ENCODE measurements at places on chromosomes 6 and 20.

GRCh38 chr6:90186637-90187371 lies 109.8 kb downstream of the BACH2 start:
- DNase-seq, result no peak

- peak; percentile 15 for DNase-seq
These were observed 131.8 kb upstream of the PROKR2 start for GRCh38 chr20:5448449-5449118.

DNA sequence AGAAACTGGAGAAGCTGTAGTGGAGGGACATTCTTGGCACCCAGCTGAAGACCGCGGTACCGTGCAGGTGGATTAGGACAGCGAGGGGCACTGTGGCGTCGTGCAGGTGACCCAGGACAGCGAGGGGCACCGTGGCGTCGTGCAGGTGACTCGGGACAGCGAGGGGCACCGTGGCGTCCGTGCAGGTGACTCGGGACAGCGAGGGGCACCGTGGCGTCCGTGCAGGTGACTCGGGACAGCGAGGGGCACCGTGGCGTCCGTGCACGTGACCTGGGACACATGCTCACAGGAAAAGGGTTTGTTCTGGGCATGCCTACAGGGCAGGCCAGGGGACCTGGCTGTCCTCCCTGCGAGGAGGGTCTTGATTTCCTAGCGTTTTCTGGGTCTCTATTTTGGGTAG lies 29.2 kb upstream of the SMOC2 start:
- DNase-seq, result no peak

DNA sequence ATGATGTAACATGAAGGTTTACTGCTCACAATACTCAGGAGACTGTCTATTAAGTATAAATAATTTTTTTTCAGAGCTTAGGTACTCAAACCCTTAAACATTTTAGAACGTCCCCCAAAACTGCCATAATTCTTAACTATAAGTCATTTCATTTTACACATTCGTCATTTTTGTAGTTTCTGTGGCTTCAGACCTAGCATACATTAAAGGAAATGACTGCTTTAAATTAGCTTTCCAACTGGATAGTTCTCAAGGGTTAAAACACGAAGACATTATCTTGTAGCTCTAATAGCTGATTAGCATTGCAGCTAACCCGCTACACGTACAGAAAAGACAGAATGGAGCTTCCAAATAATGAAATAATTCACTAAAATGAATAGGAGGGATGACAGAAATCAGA lies 24.9 kb upstream of the PLN start:
- no peak for DNase-seq

DNA sequence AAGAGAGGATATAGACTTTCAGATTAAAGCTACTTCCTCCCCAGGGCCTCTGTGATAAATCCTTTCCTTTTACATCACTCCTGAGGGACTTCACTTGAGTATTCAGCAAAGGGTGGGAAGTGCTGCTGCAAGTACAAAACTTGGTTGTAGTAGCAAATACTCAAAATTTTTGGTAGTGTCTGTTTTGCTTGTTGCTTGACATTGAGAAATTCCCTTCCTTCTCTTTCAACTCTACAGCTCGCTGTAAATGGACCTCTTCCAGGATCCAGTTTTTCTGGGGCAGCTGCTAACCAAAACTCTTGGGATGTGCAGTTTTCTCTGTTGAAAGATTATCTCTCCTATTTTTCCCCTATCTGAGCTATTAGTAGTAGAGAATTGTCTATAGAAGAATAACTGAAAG lies 472.0 kb downstream of the CD109 start:
- no peak for DNase-seq

GRCh38 chr20:21179757-21180156 lies 53.9 kb downstream of the KIZ start:
- no peak for DNase-seq

- no peak for DNase-seq
These were observed 185.4 kb downstream of the TASP1 start for GRCh38 chr20:13453367-13453766.

Data from stimulated activated CD8-positive, alpha-beta memory T cell treated with anti-CD3 and anti-CD28 coated beads, Interleukin-4, amount 100 ng/mL, for 1 hour (primary cell).